ENCODE measurements at places on chromosomes 12 and 14. TPM values are rescaled to one million over a fixed set of nuclear protein-coding genes. Genes with fewer than 3 reads are reported as not detected.

GRCh38 chr14:106778986-106779385 lies 1252.6 kb downstream of the TMEM121 start:
- DNase-seq: no peak
- no peaks in the 10 kb centered on the region for H3K4me1 ChIP-seq
- no peak overlapping the region for H3K27ac ChIP-seq
- H3K27me3 ChIP-seq: no peaks in the 10 kb centered on the region
- H3K36me3 ChIP-seq: no peaks in the 10 kb centered on the region
- H3K4me3 ChIP-seq: no peak overlapping the region

DNA sequence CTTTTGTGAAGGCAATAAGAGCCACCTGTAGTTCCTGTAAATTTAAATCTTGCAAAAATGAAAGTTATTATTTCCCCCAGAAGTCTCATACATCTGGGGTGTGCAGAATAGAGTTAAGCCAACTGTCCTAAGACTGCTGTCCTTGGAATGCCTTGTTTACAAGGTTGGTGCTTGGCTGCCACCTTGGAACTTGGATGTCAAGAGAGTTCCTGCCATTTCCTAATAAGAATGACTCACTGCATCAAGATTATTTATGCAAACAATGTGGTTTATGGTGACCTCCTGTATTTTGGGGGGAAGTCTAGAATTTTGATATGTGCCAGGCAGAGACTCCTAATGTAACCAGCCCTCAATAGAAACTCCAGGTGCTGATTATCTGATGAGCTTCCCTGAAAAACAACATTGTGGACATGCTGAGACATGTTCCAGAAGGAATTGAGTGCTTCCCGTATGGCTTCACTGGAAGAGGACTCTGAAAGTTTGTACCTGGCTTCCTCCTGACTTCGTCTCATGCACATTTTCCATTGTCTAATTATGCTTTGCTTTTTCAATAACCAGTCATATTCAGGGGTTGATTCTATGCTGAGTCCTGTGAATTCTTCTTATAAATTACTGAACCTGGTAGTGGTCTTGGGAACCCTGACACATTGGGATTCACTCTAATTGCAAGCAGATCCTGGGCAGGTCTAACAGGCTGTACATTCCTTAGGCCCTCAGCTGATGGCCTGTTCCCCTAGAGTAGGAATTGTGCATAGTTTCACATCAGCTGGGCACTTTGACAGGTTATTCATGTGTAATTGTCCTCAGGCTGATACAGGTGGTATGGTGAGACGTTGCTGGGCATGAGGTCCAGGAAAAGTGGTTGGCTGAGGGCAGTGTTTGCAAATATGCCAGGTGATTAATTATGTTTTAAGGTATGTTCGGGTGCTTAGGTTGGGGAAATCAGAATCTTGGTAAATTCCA lies 1370.7 kb upstream of the TMEM132C start:
- no peaks in the 10 kb centered on the region for H3K4me1 ChIP-seq
- DNase-seq: no peak
- no peak overlapping the region for H3K27ac ChIP-seq
- H3K4me3 ChIP-seq: no peak overlapping the region
- no peaks in the 10 kb centered on the region for H3K27me3 ChIP-seq

GRCh38 chr14:54472315-54472714 lies 16.5 kb downstream of the GMFB start:
- peaks cover 8% of the 10 kb centered on the region for H3K4me1 ChIP-seq
- H3K27me3 ChIP-seq: no peaks in the 10 kb centered on the region
- H3K4me3 ChIP-seq: no peak overlapping the region
- H3K36me3 ChIP-seq: no peaks in the 10 kb centered on the region
- no peak for DNase-seq

- peaks cover 3% of the 10 kb centered on the region for H3K4me1 ChIP-seq
- DNase-seq: no peak
- H3K36me3 ChIP-seq: no peaks in the 10 kb centered on the region
- H3K27ac ChIP-seq: no peak overlapping the region
Observed at GRCh38 chr14:103100281-103101121, 6.0 kb downstream of the EXOC3L4 start.

ACRBP gene
- total RNA-seq: 10.6 TPM

Measured in ascending aorta (tissue), 2 donors.